ENCODE measurements at places on chromosomes 12 and 14. TPM values are rescaled to one million over a fixed set of nuclear protein-coding genes. Genes with fewer than 3 reads are reported as not detected.

The NEUROD4 gene
- not detected for total RNA-seq

The SPIC gene
- total RNA-seq, result not detected

The SOAT2 gene
- total RNA-seq, result 13.3 TPM

The PSME2 gene
- total RNA-seq, result 167 TPM

The ADCY4 gene
- 22.5 TPM for total RNA-seq

The ZDHHC22 gene
- 0.57 TPM for total RNA-seq

The GNB3 gene
- 0.94 TPM for total RNA-seq

The PZP gene
- total RNA-seq, result not detected

The FAM234B gene
- total RNA-seq, result 7.8 TPM

The PLEKHD1 gene
- not detected for total RNA-seq

The HOXC12 gene
- not detected for total RNA-seq

The AKAP3 gene
- 2.4 TPM for total RNA-seq

The ZNF219 gene
- 68.8 TPM for total RNA-seq

The TTC7B gene
- total RNA-seq, result 53.6 TPM

The GDF3 gene
- total RNA-seq, result not detected

The KRT80 gene
- not detected for total RNA-seq

The IL23A gene
- 5.8 TPM for total RNA-seq

The C14orf180 gene
- total RNA-seq, result 0.70 TPM

The C12orf54 gene
- not detected for total RNA-seq

The KLRG1 gene
- 1.6 TPM for total RNA-seq

The STAT2 gene
- 172 TPM for total RNA-seq

The FGF23 gene
- total RNA-seq, result not detected

All from Peyer's patch (tissue), 4 donors.